ENCODE measurements at places on chromosomes 5 and 9.
A peak's percentile ranks its signal among the peaks of the same experiment; 100 is the strongest.

- no peak for DNase-seq
These were observed 16.3 kb downstream of the SH2D3C start for GRCh38 chr9:127762111-127762676.

- no peak for DNase-seq
These were observed 1.6 kb upstream of the DNAH5 start for GRCh38 chr5:13946111-13946510.

DNA sequence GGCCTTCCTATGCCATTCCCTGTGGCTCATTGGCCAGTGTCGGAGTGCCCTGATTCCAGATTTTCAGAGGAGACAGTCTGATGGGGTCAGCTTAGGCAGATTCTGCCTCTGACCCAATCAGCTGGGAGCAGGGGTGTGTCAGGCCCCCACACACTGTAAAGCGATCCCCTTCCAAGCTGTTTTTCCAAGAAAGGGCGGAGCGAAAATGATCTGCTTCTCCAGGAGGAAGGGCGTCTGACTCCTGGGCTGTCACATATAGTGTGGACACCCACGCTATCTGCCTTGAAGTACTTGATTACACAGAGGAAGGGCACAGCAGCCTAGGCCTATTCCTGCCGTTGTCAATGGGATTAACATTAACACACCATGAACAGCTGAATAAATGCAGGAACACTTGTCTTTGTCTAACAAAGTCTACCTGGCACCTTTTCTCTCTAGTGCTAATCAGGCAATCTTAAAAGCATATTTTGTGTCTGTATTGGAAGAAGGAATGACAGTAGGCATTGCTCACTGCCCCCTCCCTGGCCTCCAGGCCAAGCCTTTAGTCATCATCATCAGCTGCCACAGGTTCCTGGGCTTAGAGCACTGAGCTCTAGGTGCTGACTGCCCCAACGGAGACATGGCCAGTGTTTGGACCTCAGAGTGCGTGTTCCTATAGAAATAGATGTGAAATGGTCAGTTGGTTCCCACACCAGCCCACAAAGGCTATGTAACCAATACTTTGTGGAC, 218.7 kb downstream of the MELK start:
- DNase-seq, result no peak

DNA sequence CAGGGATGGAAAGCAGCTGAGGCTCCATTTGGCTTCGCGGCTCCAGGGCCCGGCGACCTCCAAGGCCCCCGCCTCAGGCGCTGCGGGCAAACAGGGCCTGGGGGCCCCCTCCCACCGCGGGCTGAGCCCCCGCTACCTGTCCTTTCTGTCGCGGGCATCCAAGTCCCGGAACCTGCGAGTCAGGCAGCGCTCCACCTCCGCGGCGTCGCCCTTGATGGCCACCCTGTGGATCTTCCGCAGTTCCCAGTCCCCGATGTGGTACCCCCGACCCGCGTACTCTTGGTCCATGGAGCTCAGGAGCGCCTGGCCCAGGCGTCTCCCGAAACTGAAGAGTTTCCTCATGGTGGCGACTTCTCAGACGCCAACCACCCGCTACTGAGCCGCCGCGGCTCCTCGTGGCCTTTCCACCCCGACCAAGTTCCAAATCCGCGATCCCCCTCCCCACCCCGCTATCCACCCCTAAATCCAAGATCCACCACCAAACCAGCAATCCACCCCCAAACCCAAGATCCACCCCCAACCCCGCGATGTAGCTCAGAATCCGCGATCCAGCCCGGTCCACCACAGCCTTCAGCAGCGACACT, 86.5 kb upstream of the CCDC180 start:
- no peak for DNase-seq

GRCh38 chr5:179904463-179905160, 3.1 kb downstream of the TBC1D9B start:
- no peak for DNase-seq

GRCh38 chr9:33818847-33819500, 2.0 kb downstream of the UBE2R2 start:
- DNase-seq, result no peak

DNA sequence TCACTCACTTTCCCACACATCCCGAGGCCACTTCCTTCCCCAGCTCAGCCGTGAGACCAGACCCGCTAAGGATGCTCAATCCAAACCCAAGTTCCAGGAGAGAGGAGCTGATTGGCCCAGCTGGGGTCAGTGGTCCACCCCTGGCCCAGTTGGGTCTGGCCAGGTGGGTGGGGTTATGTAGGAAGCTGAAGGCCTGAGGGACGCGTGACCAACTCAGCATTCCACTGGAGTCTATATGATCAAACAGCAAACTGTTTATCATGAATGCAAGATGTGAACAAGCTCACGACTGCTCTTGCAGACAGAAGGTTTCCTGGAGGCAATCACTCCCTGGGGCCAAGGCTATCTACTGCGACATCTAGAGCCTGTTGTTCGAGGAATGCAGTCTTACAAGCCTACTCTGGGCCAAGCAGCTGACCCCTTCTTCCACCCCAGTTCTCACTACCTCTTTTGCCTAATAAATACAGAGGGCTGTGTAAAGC, 4.9 kb upstream of the RAPGEF1 start:
- no peak for DNase-seq

DNA sequence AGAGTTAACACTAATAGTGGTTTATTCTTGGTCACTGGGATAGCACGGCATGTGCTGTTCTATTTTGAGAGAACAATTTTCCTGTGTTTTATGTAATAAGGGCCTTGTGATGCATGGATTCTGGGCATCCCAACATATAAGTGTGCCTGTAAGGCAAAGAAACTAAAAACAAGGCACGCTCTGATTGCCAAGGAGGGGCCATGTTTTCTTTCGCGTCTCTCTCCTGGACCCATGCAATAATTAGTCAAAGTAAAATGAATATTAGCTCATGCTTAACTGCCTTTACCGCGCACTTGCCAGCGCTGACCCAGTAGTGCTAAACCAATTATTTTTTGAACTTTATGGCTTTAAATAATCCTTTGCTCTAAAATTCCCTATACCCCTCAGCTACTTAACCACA, 140.9 kb downstream of the PSAT1 start:
- DNase-seq, result no peak

GRCh38 chr9:112569186-112569585, 82.6 kb downstream of the KIAA1958 start:
- no peak for DNase-seq

DNA sequence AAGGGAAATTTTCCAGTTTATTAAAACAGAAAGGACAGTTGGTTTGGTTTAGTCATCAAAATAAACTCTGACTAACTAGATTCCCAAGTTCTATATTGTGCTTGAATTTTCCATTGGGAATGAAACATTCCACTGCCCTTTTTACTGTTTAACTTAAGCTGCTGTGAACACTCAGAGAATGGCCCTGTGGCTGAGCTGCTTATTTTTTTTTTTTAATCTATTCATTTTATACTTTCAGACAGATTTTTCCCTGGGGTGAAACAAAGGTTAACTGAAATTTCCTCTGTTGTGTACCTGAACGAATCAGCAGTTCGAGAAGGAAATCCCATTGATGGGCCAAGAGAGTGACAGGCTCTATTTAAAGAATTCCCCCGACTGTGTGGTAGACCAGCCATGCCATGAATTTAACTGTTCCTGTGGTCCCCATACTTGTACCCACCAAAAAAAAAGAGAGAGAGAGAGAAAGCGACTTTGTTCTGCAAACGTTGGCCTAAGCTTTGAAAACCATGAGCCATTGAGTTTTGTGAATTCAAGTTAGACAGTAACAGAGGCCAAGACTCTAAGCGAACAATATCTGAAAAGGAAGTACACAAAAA, 138.7 kb upstream of the GRHPR start:
- no peak for DNase-seq

DNA sequence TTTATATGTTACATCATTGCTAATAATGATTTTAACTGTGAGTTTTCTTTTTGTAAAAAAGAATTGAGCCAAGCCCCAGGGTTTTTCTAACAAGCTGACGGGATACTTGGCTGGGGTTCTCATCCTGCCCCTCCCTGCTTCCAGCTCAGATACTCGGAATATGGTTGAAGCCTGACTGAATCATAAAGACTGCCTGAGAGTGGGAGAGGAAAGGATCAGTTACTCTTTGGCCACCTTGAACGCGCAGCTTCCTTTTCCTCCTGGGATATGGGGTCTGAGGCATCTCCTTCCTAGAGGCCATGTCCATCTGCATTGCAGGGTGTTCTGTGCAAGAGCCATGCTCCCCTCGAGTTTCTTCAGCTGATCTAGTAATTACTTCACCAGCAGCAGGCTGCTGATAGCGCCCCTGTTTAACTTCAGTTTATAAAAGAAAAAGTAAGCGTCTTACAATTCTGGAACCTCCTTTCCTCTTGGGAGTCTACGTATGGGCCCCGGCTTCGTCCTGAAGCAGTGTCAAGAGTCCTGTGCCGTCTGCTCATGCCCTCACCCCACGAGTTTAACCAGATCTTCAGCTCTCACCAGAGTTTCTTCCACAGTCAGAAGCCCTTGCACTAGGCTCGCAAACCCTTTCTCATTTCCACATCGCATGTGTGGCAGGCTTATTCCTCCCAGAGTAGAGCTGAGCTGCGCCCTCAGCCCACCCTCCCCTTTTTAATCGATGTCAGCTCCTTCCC, 130.0 kb downstream of the MVB12B start:
- no peak for DNase-seq

DNA sequence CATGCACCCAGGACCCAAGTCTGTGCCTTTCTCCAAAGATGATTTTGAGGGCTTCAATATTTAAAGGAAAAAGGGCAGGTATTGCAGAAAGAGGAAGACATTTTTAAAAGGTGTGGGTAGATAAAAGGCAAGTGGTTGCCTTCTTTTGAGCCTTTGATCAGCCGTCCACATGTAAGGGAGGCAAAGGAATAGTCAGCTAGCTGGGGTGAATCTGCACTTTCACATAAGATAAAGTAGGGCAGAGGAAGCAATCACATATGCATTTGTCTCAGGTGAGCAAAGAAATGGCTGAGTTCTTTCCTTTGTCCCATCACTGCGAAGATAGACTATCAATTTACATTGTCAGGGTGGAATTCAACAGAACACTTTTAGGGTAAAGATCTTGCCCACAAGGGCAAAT, 19.9 kb downstream of the MGAT1 start:
- DNase-seq, result no peak

DNA sequence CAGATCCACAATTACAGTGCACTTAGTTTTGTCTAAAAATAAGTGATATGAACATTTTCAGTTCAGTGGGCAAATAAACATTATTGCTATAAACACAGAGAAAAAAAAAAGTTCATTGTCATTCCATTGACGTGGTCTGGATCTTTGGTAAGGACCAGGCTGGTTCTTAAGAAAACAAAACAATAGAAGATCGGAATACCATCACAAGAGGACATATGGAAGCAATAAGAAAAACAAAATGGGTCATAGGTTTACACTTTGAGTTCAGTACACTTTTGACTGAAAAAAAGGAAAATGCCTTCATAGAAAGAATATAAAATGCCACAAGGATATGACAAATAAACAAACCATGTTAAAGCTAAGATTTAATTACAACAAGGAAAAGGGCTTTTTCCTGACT, 289.5 kb upstream of the TYRP1 start:
- no peak for DNase-seq

DNA sequence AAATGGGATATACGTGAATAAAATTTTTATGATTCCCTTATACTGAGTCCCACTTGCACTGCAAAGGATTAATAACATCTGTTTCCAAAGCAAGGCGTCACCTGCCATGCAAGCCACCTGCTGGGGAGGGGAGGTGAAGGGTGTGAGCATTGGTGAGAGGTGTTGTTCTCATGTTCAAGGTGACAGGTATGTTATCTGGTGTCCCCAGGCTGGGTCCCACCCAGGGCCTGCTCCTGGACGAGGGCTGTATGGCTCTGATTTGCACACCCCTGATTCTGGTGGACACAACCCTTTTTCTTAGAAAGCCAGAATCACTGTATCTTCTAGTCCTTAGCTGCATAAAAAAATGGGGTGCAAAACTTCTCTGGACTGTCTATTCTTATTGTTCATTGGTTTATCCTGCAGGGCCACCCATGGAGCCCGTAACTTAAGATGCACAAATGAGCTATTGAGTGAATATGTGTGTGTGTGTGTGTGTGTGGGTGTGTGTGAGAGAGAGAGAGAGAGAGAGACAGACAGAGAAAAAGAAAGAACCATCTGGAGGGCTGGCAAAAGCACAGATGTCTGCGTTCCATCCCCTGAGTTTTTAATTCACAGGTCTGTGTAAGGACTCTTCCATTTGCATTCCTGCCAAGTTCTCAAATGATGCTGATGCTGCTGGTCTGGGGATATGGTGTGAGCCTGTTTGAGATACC, 53.7 kb downstream of the SYK start:
- no peak for DNase-seq

- no peak for DNase-seq
These were observed 58.3 kb upstream of the ACO1 start for GRCh38 chr9:32326146-32326545.

DNA sequence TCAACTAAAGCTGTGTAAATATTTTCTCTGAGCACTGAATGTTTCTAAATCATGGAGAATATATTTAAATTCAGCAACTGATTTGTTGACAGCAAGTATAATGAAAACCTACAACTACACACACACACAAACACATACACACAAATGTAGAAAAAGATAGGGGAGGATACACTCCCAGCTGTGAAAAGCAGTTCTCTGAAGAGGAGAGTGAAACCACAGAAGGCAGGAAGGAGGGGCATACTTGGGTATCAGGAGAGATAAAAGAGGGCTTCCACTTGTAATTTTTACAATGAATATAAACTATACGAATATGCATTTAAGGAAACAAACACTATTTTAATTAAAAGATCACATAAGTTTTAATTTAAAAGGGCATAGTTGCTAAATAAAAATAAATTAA, 227.8 kb upstream of the SLC24A2 start:
- DNase-seq, result no peak

DNA sequence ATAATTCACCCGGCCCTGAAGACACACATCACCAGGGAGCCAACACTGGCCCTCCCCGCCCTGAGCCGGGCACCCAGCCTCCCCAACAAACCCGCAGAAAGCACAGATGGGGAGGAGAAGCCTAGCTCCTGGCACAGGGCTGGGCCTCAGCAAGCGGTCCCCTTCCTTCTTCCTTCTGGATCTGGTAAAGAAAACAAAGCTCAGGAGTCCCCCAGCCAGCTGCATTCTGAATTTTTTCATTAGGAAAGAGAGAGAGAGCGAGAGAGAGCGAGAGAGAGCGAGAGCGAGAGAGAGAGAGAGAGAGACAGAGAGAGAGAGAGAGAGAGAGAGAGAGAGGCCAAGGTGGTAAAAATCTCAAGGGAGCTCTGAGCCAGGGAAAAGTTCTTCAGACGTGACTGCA, 195.7 kb downstream of the CRB2 start:
- DNase-seq, result peak; percentile 7

- DNase-seq, result no peak
These were observed 2.6 kb downstream of the PTPA start for GRCh38 chr9:129113645-129114304.

DNA sequence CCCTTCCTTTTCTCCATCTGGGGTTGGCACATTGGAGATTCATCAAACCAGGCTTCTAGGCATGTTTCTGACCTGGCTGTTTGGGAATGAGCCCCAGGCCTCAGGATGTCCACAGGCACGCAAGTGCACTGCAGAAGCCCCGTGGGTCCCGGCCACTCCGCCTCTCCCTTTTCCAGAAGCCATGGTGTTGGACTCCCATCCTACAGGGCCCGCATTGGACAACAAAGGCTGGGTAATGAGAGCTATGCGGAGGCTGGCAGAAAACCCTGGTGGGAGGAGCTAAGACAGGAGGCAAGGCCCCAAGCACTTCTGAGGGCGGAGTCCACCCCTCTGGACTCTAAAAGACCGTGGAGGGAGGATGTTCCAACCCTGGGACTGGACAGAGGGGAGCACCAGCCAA, 160.6 kb downstream of the OLFM1 start:
- no peak for DNase-seq

GRCh38 chr9:21682381-21682780, 120.1 kb upstream of the MTAP start:
- no peak for DNase-seq

- no peak for DNase-seq
These were observed 32.2 kb upstream of the ROPN1L start for GRCh38 chr5:10409504-10409903.
